ENCODE measurements at places on chromosomes 2 and 18.

GRCh38 chr2:241724975-241725870 is 9.2 kb upstream of the D2HGDH start:
- peak; percentile 23 for DNase-seq

- no peak for DNase-seq
Measured at GRCh38 chr2:84017010-84017409, 442.1 kb downstream of the SUCLG1 start.

GRCh38 chr2:205034034-205034433 is 488.8 kb downstream of the PARD3B start:
- no peak for DNase-seq

GRCh38 chr2:48105848-48106247 is 199.6 kb upstream of the FBXO11 start:
- no peak for DNase-seq

- no peak for DNase-seq
Measured at GRCh38 chr18:24095976-24096375, 42.9 kb upstream of the CABYR start.

- no peak for DNase-seq
Measured at GRCh38 chr2:172558372-172558771, 2.5 kb downstream of the PDK1 start.

DNA sequence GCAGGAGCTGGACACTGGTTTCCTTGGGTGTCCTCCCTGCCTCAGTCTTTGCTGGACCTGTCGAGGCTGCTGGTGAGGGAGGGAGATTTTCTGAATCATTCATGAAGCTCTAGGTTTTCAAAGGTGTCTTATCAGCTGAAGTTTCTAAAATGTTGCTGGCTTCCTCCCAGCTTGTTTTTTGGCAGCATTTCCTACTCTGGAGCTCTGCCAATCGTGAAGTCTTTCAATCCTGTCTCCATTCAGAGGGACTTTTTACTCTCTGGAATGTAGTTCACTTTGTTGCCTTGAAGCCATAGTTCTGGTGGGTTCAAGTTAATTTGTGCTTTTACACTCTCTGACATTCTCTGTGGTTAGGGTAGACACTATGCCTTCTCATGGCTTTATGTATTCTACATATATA is 23.9 kb downstream of the SNTG2 start:
- no peak for DNase-seq

- no peak for DNase-seq
Measured at GRCh38 chr2:40098786-40099470, 319.9 kb upstream of the THUMPD2 start.

DNA sequence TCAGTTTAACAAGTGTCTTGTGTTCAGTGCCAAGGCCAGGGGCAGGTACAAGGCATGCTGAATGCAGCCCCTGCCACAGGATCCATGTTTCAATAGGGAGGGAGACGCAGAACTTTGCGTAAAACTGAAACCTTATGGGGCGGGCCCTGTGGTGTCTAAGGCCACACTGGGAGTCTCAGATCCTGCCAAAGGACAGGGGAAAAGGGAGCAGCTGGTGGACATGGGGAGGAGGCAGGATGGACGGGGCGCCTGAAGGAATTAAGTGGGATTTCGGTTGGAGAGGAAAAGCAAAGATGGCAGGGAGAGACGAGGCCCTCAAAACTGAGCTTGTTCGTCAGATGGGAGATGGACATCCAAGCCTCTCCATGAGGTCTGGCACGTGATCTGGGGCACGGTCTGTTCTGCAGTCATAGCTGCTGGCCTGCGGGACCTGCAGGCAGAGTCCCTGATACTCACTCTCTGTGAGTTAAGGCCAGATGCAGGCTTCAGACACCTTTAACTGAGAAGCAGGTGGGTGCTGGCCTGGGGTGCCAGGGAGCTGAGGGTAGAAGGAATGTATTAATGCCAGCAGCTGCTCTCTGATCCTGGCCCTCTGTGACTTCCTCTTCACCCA is 48.8 kb downstream of the TCF7L1 start:
- no peak for DNase-seq

GRCh38 chr2:221063568-221063967 is 508.5 kb downstream of the EPHA4 start:
- no peak for DNase-seq

DNA sequence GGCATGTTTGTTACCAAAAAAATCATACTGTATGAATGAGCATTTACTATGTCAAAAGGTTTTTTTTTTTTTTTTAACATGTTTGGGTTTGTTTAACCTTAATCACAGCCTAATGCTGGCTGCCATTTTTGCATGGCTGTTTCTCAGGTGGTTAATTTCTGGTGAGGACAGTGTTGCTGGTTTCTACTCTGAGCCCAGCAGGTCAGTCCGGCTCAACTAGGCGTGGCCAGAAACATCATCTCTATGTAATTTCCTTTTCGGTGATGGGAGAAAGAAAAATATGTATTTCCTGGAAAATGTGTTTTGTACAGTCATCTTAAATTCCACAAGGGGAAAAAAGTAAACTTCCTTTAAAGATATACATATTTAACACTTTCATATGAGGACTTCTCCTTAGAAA is 24.9 kb upstream of the BZW1 start:
- peak; percentile 5 for DNase-seq

DNA sequence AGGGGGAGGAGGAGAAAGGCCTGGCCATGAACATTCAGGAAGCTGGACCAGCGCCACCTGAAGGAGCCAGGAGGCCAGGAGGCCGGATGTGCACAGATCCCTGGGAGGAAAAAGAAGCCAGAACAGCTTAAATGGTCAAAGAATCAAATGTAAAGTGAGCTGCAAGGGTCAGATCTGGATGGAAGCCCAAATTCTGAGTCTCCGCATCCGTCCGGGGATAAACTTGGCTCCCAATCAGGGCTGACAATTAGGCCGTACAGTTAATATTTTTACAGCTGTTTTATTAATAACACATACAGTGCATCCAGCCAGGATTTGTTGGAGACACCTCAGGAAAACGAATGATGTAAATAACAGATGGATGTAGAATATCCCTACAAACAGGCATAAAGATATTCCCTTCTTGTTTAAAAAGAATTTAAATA is 495.1 kb upstream of the TCF4 start:
- no peak for DNase-seq

- DNase-seq = no peak
Measured at GRCh38 chr18:48806551-48807261, 144.1 kb downstream of the SMAD7 start.

DNA sequence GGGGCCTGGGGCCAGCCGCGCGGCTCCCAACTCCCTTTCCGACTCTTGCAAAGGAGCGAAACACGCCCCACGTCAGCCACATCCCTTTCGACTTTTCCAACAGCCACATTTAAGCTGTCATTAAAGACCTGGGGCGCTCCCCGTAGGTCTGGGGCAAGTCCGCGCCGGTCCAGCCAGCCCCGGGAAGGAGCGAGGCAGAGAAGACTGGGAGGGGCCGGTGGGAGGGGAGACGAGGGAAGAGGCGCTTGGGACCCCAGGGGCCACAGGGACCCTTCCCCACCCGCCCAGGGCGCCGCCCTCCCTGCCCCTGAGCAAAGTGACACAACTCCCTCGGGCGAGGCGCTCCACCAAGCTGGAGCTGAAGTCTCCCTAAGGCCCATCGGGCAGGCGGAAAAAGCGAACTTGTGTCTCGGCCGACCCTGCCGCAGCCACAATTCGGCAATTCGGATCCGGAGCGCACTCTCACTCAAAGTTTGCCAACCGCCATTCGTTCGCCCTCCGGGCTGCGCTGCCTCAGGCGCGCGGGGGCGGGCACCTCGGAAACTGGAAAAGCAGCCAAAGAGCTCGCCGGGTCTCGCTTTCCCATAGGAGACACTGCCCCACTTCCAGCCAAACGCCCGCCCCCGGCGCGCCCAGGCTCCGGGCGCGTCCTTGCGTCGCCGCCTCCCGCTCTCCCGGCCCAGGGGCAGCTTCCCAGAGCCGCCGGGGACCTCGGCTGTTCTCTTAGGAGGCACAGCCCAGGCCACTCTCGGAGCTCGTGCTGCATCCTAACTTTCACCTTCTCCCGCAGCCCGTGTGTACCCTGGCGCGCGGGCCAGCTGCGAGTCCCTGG is 1.1 kb upstream of the KCTD1 start:
- DNase-seq = peak; percentile 43
